Caco-2 (cell line): ENCODE measurements at places on chromosomes 5 and 9.

- DNase-seq = no peak
- H3K4me1 ChIP-seq = no peaks in the 10 kb centered on the region
- H3K36me3 ChIP-seq = peaks cover 1% of the 10 kb centered on the region
- H3K27ac ChIP-seq = no peak overlapping the region
- no peaks in the 10 kb centered on the region for H3K27me3 ChIP-seq
- no peak overlapping the region for H3K4me3 ChIP-seq
Observed at GRCh38 chr5:313265-313664, 8.2 kb upstream of the AHRR start.

DNA sequence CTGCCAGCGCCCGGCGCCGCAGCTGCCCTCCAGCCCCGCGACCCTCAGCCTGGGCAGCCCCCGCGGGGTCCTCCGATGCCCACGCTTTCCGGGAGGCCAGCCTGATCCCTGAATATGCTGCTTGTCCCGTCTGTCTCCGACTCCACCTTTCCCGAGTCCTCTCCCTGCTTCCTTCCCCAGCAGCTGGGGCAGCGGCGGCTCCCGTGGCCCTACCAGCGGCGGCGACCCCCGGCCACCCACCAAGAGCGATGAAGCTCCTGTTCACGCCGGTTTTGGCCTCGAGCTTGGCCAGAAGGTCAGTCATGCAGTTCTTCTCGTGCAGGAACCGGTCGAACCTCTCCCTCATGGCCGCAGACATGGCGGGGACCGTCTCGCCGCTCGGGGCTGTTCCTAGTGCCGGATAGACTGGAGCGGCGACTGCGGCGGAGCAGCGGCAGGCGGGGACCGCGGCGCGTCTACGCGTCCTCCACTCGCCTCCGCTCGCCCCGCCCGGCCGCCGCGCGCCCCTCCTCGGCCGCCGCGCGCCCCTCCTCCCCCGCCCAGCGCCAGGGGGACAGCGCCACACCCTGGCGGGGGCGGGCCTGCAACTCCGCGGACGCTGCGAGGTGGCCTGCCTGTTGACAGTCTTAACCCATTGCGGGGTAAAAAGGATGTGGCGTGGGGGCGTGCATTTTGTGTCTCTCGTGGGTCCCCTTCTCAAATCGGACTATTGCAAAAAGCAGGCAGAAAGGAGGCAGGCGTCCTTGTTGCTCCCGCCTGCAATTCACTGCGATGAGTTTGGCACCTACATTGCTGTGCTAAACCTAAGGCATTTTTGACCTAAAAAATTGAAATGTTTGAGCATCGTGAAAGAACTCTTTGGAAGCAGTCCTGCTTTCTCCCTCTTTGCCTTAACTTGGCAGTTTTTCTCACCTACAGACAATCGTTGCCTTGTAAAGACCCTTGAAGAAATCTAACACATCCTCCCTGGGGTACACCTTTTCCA lies at the start of gene REEP5:
TSS of gene REEP5 (minus strand) at position 395 of the 985 bp plus-strand sequence. CDS start at position 358, 37 bp downstream.
- H3K27me3 ChIP-seq = no peaks in the 10 kb centered on the region
- peaks cover 10% of the 10 kb centered on the region for H3K4me1 ChIP-seq
- peak within 1 kb of the TSS; percentile 99 for H3K4me3 ChIP-seq
- 0 out of 2 replicates have a peak, but pooled peaks cover 3% of the 10 kb centered on the region for H3K36me3 ChIP-seq

DNA sequence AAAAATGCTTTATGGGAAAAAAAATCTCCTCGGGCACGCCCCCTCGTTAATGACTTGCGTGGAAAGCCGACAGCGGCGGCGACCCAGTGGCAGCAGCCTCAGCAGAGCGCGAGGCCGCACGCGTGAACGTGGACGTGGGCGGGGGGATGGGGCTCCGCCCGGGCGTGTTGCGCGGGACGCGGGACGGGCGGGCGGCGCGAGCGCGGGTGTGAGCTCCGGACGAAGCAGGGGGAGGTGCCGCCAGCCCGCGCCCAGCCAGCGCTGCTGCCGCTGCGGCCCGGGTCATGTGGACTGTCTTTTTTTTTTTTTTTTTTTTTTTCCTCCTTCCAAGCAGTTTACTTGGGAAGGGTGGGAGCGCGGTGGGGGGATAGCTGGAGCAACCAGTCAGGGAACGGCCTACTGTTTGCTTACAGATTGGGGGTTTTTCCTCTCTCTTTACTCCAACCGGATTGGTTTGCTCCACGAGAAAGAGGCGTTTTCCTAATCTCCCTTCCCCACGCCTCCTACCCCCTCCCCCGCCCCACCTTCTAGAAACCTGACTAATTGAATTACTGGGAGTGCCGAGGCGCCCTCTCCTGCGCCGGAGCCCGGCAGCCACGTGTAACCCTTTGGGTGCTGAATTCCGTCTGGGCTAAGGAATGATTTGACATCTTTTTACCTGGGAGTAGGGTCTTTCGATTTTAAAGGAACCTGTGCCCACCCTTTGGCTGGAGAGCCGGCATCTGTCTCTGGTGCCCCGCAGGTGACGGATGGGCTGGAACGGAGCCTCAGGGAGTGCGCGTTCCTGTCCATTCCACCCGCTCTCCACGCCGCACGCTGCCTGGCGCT lies 1.7 kb upstream of the EFNA5 start:
- H3K4me3 ChIP-seq = peak overlapping the region; percentile 44
- peak; percentile 79 for DNase-seq
- peaks cover 4% of the 10 kb centered on the region for H3K27me3 ChIP-seq
- peaks cover 10% of the 10 kb centered on the region; the same call in 1 of the 2 replicates for H3K4me1 ChIP-seq

DNA sequence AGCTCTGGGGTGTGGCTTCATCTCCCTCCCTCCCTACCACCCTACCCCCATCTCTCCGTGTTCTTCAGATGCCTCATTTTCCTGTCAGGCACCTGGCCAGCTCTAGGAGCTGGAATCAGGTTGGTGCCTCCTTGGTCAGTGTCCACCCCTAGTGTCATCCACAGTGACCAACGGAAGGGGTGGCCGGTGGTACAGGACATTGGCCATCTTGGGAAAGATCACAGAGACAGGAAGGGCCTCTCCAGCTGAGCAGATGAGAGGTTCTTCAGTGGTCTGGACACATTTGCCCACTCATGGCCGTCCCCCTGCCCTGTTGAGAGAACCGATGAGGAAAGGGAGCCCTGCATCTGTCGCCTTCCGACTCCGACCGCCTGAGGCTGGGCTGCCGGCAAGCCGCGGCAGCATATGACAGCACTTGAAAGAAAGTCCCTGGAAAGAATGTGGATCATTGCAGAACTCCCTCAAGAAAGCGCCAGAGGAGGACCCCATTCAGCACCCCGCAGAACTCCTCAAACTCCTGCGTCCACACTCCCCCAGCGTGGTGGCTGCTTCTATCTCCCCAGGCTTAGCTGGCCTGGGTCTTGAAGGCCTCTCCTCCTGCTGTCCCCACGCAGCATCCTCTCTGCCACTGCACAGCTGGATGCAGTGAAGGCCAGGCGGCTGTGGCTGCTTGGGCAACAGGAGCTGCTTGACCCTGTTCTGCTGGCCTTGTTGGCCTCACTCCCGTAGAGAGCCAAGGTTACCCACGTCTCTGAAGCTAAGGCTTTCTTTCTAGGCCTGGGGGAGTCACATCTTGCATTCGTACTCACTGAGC lies 1.9 kb upstream of the CLPTM1L start:
- H3K27ac ChIP-seq = peak overlapping the region; percentile 69
- H3K4me1 ChIP-seq = no peaks in the 10 kb centered on the region
- DNase-seq = no peak
- H3K36me3 ChIP-seq = peaks cover 2% of the 10 kb centered on the region; the same call in 1 of the 2 replicates

DNA sequence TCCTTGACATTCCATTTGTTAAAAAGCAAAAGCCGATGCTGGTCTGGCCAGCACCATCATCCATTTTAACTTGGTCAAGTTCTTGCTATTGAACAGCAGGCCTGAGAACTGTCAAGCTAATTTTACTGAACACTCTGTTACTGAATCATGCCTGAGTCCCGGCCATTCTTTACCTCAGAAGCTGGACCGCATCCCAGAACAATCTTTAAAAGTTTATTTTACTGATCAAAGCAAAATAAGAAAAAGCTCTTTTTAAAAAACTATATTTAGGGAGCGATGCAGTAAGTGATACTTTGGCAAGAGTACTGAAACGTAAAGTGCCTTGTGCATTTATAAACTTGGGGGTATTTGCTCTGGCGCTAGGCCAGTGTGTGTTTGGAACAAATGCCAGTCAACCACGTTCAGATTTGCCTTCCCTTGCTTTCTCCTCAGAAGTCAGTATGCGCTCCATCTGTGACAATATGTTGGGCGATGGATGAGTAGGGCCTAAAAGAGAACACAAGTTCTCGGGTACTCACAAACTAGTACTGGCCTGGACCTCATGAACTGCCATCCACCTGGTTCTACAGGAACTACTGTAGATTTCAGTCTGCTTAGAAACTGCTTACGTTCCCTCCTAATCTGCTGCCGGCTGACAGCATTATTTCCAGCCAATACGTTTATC lies 161.9 kb downstream of the MAPKAP1 start:
- H3K27ac ChIP-seq = no peak overlapping the region
- no peak overlapping the region for H3K4me3 ChIP-seq
- no peaks in the 10 kb centered on the region for H3K27me3 ChIP-seq
- no peaks in the 10 kb centered on the region for H3K4me1 ChIP-seq

DNA sequence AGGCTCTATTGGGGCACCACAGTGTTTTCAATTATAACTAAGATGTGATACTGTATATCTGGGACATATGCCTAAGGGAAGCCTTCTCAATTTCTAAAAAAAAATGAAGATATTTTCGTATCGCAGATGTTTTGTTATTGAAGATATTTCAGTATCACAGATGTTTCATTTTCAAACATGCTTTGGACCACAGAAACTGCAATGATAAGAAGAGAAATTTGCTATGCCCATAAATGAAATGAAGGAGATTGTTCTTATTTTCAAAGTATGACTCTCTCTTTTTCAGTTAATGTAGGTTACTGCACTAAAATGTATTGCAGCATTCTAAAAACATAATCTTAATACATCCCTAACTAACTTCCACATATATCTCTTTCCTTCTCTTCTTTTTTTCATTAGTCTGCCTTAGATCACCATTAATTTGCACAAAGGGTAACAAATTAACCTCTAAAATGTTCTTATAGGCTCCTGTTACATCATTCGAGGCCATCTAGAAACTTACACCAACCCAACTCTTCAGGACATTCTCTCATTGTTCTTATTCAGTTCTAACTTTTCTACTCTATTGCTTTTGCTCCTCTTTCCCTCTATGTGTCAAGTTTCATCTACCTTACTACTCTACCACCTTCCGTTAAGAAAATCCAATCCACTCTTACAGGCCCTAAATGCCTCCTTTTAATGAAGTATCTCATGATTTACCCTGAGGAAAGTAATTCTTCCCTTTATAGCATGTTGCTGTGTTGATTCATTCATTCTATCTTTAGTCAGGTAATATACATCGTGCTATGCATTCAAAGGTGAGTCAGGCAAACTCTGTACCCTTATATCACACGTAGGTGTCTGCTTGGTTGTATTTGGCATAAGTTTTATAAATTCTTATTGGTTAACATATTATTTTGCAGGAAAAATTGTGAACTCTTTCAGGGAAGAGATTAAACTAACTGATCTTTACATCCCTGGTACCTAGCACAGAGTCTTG lies 70.5 kb downstream of the ST8SIA4 start:
- DNase-seq = no peak
- no peak overlapping the region for H3K27ac ChIP-seq
- H3K4me3 ChIP-seq = no peak overlapping the region
- no peaks in the 10 kb centered on the region for H3K36me3 ChIP-seq
- H3K27me3 ChIP-seq = no peaks in the 10 kb centered on the region
- H3K4me1 ChIP-seq = peaks cover 9% of the 10 kb centered on the region; the same call in 1 of the 2 replicates

GRCh38 chr9:114001794-114002261 lies 76.3 kb downstream of the AMBP start:
- no peak overlapping the region for H3K27ac ChIP-seq
- H3K27me3 ChIP-seq = no peaks in the 10 kb centered on the region
- no peak for DNase-seq
- H3K36me3 ChIP-seq = no peaks in the 10 kb centered on the region

- no peaks in the 10 kb centered on the region for H3K4me1 ChIP-seq
- no peak overlapping the region for H3K27ac ChIP-seq
- H3K27me3 ChIP-seq = no peaks in the 10 kb centered on the region
- no peak for DNase-seq
- H3K4me3 ChIP-seq = no peak overlapping the region
- H3K36me3 ChIP-seq = no peaks in the 10 kb centered on the region
Observed at GRCh38 chr5:45017568-45017967, 208.8 kb downstream of the MRPS30 start.

GRCh38 chr9:129752900-129753729 lies at the start of gene PTGES:
PTGES (minus strand) TSS chr9:129753042; CDS start chr9:129753012, 30 bp downstream.
- no peaks in the 10 kb centered on the region for H3K27me3 ChIP-seq
- no peaks in the 10 kb centered on the region for H3K36me3 ChIP-seq
- H3K27ac ChIP-seq = peak within 1 kb of the TSS; percentile 40
- H3K4me3 ChIP-seq = peak within 1 kb of the TSS; percentile 17; the same call in 1 of the 2 replicates

GRCh38 chr5:10266137-10266536 lies 16.1 kb downstream of the CCT5 start:
- no peaks in the 10 kb centered on the region for H3K27me3 ChIP-seq
- H3K4me3 ChIP-seq = no peak overlapping the region
- no peak for DNase-seq
- no peaks in the 10 kb centered on the region for H3K4me1 ChIP-seq
- no peaks in the 10 kb centered on the region; the same call in none of the 2 replicates for H3K36me3 ChIP-seq

DNA sequence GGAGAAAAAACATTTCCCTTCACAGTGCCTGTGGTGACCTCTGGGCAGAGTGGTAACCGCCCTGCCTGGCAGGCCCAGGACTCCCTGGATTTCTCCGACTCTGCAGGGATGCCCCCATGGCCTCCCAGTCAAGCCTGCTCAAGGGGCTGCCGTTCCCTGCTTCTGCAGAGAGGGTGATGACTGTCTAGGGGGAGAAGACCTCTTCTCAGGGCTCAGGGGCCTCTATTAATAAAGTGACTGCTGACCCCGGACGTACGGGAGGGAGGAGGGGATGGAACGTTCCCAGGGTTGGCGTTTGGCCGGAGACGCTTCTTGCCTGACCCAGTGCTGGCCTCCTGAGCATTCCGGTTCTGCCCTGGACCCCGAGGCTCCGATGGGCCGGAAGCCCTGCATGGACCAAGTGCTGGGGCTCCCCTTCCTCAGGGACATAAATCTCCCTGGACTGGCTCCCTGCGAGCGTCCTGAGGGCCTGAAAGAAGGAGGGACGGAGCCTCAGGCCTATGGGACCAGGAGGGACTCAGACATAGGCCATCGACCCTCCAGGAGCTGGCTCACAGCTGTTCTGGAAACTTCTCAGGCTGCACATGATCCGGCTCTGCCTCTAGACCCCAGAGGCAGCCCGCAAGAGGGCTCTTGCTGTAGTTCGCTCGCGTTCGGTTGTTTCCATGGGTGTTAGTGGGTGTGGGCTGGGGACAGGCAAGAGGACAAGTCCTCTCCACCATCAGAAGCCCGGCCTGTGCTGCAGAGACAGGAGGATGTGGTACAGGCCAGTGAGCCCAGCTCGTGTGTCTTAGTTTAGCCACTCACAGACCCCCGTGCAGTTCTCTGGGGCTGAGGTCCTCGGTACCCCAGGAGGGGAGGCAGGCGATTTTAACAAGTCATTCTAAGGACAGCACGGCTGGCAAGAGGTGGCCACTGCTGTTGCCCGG lies 8.1 kb upstream of the RNU6ATAC start:
- H3K36me3 ChIP-seq = no peaks in the 10 kb centered on the region
- H3K27ac ChIP-seq = no peak overlapping the region
- H3K27me3 ChIP-seq = no peaks in the 10 kb centered on the region

DNA sequence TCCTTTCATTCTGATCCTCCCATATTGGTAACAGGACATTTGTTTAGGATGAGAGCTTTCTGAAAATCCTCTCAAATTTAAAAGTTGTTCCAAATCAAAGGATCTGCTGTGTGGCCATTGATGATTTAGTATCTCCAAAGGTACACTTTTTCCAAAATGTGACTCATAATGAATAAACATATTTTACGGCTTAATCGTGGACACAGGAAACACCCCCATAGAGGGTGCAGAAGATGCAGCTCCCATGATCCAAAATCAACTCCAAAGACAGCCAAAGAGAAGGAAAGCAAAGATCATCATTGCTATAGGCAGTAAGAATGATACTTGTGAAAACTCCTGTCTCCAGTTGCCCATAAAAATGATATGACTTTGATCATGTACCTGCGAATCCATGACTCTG lies 239.7 kb downstream of the PIK3R1 start:
- peaks cover 28% of the 10 kb centered on the region for H3K4me1 ChIP-seq
- no peaks in the 10 kb centered on the region for H3K36me3 ChIP-seq
- no peaks in the 10 kb centered on the region for H3K27me3 ChIP-seq
- H3K4me3 ChIP-seq = no peak overlapping the region
- no peak overlapping the region for H3K27ac ChIP-seq
- DNase-seq = no peak
